Activated T-helper 1 cell treated with anti-CD3 and anti-CD28 coated beads, Interleukin-2, amount 50 U/mL, for 16 hours (primary cell): ENCODE measurements at places on chromosomes 5 and 9.

- DNase-seq, result no peak
These were observed 11.7 kb downstream of the DOCK2 start for GRCh38 chr5:169648725-169649310.

- DNase-seq, result no peak
These were observed 222.0 kb downstream of the EDIL3 start for GRCh38 chr5:84162695-84163094.

- no peak for DNase-seq
These were observed 108.0 kb downstream of the PAM start for GRCh38 chr5:102863058-102863457.

DNA sequence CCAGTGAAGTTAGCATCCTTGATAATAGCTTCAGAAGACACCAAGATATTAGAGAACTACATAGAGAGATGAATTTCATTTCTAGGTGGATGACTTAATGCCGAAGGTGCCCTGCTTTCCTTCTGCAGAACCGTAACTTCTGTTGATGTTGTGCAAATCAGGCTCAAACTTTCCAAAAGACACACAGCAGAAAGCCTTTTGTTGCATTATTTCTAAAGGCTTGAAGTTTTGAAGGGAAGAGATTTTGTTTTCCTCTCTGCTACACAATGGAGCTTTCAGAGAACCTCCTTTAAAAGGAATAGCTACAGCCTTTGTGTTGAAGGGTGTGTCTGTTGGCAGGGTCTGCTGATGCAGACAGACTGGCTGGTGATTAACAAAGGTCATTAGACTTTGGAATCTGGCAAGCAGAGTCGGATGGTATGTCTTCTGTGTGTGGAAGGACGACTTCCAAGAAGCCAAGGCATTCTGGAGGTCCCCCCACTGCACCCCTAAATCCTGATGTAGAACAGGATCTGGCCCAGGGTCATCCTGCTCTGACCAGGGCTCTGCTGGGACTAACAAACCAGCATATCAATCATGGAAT lies 57.8 kb downstream of the ZNF462 start:
- DNase-seq, result no peak

DNA sequence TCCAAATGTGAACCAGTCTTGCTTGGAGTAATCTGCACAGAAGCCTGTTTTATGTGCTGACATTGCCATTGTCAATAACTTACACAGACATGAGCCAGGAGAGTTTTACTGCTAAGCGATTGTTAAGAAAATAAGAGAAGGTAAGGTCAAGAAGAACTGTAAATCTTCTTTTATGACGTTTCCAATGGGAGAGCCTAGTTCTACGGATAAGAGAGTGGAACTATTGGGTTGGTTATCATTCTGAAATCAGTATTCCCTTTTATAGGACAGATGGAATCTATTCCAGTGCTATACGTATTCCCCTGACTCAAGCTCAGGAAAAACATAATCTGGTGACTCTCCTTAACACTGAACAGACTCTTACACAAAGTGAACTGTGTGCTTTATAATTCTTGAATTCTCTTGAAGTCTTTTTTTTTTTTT lies 137.9 kb upstream of the OTULINL start:
- DNase-seq, result no peak

DNA sequence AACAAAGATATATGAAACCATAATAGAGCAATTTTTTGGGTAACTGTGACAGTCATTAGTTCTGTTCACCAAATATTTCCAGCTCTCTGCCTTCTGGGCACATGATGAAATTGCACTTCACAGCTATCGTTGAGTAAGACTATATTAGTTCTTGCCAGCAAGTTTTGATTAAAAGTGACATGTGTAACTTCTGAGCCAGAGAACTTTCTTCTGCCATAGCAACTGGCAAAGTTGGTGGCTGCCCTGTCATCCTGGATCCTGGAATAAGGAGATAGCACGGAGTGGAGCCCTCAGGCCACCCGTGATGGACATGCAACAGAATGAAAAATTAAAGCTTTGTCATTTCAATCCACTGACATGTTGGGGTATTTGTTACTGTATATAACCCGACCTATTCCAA lies 194.4 kb upstream of the VCAN start:
- no peak for DNase-seq

DNA sequence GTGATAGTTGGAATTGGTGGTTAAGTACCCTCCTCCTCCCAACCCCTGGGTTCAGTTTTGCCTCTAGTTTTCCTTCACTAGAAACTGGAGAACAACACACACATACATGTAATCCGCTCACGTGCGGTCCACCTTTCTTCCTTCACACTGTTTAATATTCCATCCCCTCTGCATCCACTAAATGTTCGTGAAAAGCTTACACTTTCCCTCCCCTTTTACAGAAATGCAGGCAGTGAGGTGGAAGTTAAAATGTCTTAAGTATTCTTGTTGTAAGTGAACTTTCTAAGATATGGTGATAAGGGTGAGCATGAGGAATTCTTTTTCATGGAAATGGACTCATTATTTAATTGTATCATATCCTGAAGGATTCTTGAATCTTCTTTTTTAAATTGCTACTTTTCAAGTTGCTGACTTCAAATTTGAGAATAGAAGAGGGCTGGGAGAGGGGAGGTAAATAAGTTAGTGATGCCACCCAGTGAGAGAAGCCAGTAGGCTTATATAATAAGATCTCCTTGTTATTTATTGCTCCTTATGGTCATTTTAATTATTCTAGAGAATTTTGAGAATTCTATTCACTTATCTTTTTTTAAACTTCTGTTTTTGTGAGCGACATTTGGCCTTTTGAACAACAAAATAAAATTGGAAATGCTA lies 90.2 kb downstream of the TLE4 start:
- no peak for DNase-seq

DNA sequence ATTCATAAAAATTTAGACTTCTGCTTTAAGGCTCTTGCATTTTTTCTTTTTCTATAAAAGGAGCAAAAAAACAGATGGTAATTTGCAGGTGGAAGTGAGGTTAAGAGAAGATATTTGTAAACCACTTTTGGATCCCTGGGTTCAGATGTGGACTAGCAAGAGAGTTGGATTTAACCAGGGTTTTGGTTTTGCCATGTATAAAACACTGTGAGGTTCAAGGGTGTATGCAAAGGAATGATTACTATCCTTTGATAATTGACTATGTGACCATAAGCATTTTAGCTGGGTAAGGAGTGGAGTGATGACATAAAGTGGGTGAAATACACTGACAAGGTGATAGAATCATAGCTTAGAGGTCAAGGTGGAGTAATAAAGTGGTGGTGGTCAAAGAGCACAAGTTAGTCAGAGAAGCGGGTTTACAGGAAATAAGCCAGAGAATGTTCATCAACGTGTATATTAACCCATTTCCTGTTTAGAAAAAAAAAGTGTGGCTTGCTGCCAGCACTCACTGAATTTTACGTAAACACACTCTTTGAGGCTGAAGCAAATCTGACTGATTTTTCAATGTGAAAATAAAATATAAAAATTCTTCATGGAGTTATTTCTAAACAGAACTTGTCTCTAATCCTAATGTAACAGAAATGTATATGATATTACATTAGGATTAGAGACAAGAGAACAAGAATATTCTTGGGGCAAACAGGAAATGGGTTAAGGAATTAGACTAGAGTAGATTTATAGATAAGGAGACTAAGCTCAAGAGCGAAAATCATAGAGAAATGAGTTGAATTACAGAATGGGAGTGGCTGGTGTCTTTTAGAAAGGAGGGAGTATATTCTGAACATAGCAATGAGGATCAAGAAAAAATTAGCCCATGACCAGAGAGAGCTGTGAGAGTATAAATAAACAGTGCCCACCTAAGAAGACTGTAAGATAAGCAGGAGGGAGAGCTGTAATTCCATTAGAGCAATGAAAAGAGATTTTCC lies 74.5 kb downstream of the CDKN2A start:
- no peak for DNase-seq

DNA sequence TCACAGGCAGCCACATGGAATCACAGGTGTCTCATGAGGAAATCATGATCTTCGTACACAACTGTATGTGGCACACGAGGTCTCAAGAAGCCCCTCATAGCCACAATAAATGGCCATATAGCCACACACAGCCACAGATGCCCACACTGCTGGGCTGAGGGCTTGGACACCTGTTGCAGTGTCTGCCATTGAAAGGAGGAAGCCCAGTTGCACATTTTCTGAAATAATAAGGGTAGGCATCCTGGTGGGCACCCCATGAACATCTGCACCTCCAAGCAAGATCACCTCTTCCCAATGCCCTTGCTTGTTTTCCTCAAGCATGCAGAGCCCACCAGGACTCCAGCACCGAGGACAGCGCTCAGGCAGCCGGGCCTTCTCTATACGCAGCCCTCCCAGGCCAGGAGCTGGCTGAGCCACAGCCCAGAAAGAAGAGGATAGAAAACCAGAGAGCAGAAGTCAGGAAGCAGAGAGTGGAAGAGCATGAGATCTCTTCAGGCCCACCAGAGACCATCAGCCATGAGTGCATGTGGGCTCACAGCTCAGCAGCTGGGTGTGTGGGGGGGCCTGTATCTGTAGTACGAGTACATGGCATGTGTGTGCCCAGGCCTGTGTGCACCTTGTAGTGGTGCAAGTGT lies 1.0 kb upstream of the ACSL6 start:
- DNase-seq, result no peak

GRCh38 chr9:34580358-34580757 lies 9.2 kb downstream of the CNTFR start:
- DNase-seq, result no peak

DNA sequence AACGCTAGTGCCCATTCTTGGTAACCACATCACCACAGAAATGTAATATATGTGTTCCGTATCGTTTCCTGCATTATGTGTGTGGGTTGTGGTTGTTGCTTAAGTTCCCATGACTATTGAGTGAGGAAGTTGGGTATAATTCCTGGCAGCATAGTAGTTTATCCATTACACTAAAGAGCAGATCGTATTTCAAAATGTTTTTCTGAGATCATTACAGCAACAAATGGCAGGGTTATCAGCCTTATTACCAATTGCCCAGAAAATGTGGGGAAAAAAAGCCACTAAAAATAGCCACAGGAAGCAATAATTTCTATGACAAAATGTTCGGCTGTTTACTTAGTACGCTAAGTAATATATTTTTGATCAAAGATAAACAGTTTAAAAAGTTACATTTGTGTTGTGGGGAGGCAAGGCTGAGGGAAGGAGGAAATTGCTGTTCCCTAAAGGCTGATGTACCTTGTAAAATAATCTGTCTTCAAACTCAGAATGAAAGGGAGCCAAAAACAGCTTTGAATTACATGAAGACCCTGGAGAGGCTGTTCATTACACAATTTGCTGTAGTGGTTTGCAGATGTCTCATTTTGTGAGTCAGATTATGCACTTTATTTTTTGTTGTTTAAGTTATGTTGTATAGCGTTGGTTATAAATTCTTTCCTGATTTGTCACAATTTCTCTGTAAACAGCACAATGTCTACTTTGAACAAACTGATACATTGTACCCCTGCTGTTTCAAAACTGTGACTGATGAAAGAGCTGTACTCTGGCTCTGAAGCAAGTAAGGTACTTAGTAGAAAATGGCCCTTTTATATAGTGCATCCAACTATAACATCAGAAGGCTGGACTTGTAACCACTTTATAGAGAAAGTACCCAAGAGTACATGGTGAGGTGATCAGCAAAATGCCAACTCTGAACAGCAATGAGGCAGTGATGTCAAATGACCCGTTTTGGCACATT lies 1028.5 kb downstream of the NR2F1-AS1 start:
- DNase-seq, result no peak

GRCh38 chr5:14521748-14522147 lies 59.8 kb upstream of the OTULINL start:
- no peak for DNase-seq

DNA sequence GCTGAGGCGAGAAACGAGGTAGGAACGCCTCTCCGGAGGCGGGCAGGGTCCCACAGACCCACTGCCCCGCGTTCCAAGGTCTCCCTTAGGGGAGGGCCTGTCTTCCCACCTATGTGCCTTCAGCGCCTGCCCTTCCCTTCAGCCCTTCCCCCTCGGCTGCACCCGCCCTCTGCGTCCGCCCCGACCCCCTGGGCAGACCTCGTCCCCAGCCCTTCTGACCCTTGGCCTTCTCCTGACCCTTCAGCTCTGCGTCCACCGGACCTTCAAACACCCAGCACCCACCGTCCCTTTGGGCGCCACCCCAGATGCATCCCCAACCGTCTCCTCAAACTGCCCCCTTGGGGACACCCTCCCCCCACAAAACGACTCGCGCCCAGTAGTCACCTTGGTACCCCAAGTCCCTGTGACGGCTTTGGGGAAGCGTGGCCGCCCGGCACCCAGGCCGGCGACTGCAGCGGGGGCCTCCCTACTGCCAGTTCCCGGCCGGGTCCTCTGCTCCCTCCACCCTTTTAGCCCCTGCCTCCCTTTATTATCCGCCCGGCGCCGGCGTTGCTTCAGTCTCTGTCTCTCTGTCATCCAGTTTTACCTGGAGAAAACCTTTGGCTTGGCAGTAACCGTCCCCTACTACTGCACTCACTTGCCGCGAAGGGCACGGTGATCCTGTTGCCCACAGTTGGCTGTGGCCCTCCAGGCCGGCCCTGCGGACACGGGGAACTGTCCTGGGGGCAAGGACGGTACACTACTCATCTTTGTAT lies 421 bp downstream of the RUSC2 start:
- DNase-seq, result no peak

GRCh38 chr5:56954262-56954661 lies 2.3 kb upstream of the MIER3 start:
- no peak for DNase-seq

DNA sequence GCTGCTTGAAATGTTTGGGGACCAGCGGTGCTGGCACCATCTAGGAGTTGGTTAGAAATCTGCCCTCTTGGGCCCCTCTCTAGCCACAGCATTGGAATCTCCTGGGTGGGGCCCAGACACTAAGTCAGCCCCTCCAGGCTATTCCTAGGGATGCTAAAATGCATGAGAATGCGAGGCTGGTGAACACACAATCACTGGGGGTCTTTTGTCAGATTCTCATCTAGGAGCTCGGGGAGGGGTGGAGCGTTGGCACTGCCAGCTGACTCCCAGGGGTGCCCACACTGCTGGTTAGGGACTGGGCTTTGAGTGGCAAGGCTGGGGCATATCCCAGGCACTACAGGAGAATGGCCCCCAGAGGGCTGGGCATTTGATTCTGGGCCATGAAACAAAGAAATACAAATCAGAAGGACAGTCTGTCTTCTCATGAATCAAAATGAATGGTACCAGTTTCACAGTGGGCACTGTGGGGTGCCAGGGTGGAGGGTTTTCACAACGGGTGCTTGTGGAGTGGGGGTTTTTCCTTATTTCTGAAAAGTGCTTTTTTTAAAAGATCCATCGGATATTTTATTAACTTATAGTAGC lies 127.8 kb upstream of the RAPGEF1 start:
- DNase-seq, result no peak

DNA sequence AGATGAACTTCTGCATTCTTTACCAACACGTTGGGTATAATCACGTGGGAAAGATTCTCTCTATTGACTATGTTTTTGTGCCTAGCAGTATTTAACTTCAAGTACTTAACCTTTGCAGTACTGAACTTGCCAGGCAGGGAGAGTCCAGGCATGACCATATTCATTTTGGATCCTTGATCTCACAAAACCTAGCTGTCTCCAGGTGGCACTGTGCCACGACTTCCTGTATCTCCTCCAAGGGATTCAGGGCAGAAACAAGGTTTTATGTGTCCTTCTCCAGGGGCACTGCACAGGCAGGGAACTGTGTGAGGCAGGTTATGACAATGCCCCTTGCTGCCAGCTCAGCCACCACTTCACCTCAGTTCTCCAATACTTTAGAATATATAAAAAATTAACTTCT lies 11.7 kb upstream of the IFNA5 start:
- DNase-seq, result no peak
